ENCODE measurements at places on chromosomes 1 and 21. TPM values are rescaled to one million over a fixed set of nuclear protein-coding genes. Genes with fewer than 3 reads are reported as not detected.
A peak's percentile ranks its signal among the peaks of the same experiment; 100 is the strongest.

The PCBP3 gene
- 3.4 TPM for total RNA-seq

DNA sequence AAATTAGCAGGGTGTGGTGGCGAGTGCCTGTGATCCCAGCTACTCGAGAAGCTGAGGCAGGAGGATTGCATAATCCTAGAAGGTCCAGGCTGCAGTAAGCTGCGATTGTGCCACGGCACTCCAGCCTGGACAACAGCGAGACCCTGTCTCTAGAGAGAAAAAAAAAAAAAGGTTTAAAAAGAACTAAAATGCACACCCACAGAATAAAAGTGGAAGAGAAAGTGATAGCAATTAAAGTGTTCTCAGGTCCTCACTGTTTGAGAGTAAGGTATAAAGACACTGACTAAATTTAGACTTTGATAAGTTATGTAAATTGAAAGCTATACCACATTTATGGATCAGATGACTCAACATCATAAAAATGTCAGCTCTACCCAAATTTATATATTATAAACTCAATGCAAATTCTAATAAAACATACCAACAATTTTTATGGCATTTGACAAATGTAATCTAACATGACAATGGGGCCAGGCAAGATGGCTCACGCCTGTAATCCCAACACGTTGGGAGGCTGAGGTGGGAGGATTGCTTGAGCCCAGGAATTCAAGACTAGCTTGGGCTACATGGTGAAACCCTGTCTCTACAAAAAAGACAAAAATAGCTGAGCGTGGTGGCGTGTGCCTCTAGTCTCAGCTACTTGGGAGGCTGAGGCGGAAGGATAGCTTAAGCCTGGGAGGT lies 11.8 kb downstream of the ZBTB17 start:
- DNase-seq: no peak

The TEKT2 gene
- 0.33 TPM for total RNA-seq

The CLCA4 gene
- not detected for total RNA-seq

DNA sequence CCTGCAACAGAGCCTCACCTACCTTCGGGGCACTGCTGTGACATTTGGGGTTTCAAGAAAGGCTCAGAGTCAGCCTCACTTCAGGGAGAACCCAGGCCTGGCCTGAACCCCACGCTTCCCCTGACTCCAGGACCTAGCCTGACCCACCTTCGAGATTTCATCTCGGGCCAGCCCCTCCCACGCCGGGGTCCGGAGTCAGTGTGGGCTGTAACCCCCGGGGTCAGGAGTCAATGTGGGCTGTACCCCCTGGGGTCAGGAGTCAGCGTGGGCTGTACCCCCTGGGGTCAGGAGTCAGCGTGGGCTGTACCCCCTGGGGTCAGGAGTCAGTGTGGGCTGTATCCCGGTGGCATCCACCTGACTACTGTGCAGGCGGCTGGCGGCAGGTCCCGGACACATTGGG lies 183.0 kb upstream of the RAB4A start:
- DNase-seq: no peak

DNA sequence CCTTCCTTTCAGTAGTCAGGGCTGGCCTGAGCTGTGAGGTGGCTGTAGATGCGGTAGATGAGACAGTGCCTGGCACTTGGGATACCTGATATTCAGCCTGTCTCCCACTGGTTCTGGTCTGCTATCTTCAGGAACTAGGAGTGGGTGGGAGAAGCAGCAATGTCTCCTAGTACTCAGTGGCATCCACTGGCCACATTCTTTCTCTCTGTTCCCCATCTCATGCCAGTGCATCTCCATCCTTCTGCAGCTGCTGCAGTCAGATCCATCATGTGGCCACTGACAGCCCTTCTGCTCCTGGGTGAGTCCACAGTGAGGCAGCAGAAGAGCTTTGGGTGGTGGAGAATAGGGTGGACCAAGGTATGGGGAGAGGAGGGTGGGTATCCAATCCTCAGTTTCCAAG lies 1.1 kb downstream of the FCRLB start:
- no peak for DNase-seq

The DNAJC16 gene
- 8.2 TPM for total RNA-seq

GRCh38 chr1:115274467-115274866 lies 63.6 kb downstream of the NGF start:
- DNase-seq: no peak

The CFAP45 gene
- total RNA-seq: 8.4 TPM

GRCh38 chr1:145918992-145919939 lies 749 bp upstream of the PEX11B start:
- no peak for DNase-seq

DNA sequence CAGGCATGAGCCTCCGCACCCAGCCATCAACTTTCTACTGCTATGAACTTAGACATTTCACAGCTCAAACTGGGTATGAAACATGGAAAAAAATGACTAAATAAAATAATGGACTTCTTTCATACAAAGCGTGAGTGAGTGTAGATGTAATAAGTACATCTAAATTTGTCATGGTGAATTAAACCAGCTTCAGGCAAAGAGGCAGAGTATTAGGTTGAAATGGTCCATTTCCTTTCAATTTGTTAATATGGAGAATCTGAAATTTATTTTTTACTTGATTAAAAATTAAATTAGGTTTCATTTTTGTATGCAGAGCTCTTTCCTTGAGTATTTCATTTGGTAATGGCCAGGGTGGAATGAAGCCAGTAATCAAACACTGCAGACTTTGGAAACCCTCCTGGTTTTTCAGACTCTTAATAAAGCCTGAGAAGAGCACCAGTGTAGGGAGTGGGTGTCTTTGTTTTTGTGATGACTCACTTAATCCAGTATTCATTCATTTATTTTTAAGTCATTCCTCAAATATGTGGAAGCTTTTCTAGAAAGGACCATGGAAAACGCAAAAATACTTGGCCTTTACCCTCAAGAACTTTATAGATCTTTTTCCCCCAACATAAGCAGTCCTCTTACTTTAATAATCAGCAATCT lies 49.2 kb downstream of the ALG14 start:
- DNase-seq: no peak

The CD84 gene
- total RNA-seq: 36.9 TPM

GRCh38 chr1:154856544-154856943 lies 13.5 kb downstream of the KCNN3 start:
- DNase-seq: no peak

GRCh38 chr1:197343663-197344273 lies 75.7 kb downstream of the CRB1 start:
- DNase-seq: no peak

GRCh38 chr1:206708882-206709281 lies 24.2 kb downstream of the MAPKAPK2 start:
- DNase-seq: no peak

The ASAP3 gene
- 0.81 TPM for total RNA-seq

DNA sequence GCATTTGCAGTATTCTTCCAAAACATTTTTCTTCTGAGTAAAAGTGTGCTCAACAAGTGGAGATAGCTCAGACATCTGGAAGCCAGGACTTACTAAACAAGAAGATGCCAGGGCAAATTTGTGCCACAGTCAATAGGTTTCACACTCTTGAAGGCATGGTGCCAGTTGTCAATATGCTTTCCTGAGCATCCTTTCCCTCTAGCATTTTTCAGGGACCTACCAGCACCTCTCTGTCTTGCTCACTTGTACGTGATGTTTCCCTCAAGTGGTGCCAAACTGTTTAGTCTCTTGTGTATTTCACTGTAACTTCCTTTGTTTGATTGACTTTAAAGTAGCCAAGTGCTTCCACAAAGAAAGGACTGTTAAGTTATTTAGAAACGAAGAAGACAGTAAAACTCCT lies 194.0 kb upstream of the SGIP1 start:
- peak; percentile 14 for DNase-seq

DNA sequence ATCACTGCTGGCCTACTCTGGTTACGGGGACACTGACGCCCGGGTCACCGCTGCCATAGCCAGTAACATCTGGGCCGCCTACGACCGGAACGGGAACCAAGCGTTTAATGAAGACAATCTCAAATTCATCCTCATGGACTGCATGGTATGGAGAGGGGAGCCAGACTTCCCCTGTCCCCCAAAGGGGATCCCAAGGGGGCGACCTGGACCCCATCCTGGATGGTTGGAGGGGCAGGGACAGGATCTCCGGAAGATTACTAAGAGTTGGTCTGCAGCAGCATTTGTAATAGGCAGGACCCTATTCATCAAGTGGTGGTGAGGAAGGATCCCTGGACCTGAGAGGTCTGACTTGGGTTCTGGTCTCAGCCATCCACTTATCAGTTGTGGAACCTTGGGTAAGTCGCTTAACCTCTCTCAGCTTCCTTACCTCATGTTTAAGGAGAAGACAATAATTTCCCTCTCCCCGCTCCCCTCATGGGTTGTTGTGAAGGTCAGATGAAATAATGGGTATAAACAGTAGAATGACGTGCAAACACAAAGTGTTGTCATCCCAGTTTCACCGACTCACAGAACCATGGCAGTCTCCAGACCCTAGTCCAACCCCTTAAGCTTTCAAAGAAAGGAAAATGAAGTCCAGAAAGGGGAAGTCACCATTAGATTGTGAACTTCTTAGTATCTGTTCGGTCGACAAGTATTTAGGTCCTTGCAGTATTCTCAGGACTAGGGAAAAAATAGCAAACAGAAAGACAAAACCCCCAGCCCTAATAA lies 883 bp downstream of the LAMTOR2 start:
- DNase-seq: no peak

- no peak for DNase-seq
Observed at GRCh38 chr1:76352741-76353435, 278.3 kb downstream of the ST6GALNAC3 start.

GRCh38 chr1:27554759-27555699 lies 48.9 kb downstream of the AHDC1 start:
- no peak for DNase-seq

The HCN3 gene
- 1.8 TPM for total RNA-seq

The LEMD1 gene
- total RNA-seq: not detected

DNA sequence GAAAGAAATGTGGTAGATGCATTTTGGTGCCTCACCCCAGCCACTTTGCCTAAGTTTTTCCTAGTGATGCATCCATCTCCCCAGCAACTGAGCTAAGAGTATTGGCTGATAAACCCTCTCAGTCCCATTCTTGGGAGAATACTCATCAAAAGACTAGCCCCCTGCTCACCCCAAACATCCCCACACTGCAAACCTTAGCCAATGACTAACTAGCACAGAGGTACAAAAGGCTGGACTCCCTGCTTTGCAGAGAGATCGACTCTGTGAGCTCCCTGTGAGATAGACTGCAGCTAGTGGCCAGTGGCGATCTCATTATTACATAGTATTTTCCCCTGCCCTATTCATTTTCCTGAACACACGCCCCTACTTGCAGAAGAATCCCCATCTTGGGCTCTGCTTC lies 155.3 kb downstream of the HHIPL2 start:
- DNase-seq: no peak

GRCh38 chr1:11615090-11615489 lies 39.1 kb downstream of the FBXO2 start:
- DNase-seq: no peak

DNA sequence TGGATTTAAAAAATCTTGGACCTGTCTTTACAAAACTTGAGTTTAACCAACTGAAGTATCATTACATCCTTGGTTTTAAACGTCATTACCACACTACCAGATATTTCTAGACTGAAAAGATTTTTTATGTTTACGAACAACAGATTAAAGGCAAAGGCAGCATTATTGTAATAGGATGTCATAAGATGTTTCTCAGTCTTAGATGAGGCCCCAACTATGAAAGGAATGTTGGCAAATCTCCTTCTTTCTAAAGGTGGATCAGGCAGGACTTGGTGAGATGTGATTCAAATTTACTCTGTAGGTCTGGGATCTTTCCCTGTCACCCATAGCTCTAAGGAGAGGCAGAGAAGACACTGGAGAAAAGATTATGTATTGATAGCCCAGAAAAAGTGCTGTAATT lies 417.9 kb downstream of the PTBP2 start:
- no peak for DNase-seq

DNA sequence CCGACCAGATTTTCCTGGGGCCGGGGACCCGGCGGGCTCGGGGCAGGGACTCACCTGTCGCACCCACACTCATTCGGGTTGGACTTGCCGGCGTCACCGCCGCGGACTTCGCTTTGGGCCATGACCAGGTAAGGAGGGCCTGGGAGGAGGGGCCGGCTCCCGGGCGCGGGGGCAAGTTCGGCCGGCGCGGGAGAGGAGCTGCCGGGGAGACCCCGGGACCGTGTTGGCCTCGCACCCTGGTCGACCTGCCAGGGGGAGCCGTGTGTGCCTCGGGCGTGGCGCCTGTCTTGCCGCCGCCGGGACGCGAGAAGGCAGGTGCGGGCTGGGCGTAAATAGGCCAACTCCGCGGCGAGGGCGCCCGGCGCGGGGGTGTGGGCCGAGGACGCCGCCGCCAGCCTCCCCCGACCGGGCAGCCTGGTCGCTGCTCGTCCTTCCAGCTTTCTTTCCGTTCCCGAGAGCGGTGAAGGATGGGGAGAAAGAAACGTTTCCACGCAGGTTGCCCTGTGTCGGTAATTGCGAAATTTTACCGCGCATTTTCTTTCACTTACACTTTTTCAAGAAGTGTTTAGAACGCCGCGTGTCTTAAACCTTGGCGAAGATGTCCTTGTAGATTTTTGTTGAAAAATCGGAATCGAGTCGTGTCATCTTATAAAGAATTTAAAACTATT lies 558 bp downstream of the USP1 start:
- DNase-seq: peak; percentile 36

- DNase-seq: no peak
Observed at GRCh38 chr1:2193514-2194281, 874 bp downstream of the FAAP20 start.

The POGZ gene
- 97.8 TPM for total RNA-seq

- no peak for DNase-seq
Observed at GRCh38 chr1:194829492-194829891, 1643.1 kb upstream of the B3GALT2 start.

- DNase-seq: no peak
Observed at GRCh38 chr1:160904783-160905616, 20.0 kb upstream of the ITLN1 start.

DNA sequence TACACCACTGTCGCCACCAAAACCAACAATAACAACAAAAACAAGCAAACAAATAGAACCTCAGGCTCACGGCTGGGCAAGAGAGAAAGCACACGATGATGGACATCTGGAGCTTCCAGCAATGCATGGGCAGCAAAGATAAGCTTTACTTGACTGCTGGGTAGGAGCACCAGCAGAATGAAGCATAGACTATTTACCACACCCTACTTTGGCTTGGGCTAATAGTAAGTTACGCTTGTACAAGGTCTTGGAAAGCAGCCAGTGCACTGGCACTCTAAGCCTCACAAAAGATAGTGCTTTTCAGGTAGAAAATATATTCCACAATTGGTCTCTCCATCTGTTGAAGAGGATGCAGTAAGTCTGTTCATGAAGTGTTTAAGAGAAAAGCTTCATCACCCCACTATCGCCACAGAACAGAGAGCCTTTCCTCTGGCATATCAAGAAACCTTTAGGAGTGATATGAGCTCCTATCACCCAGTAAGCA lies 13.6 kb downstream of the ADIPOR1 start:
- DNase-seq: no peak

GRCh38 chr21:34534522-34534921 lies 22.5 kb upstream of the KCNE1 start:
- DNase-seq: no peak

GRCh38 chr1:65259816-65260215 lies 49.5 kb upstream of the DNAJC6 start:
- DNase-seq: no peak

DNA sequence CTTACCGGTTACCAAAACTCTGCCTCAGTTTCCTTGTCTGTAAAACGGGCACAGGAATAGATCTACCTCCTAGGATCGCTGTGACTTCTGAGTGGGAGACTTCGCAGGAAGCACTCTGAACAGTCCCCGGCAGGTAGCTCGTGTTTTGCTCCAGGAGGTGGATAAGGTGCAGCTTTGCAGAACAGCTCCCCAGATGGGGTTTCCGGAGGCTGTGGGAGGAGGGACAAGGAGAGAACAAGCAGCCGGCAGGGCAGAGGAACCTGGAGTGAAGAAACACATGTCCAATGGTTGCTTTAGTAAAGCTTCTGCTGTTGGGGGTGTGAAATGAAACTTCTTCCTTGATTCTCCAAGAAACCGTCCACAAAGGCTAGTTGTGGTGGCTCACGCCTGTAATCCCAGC lies 95.5 kb upstream of the TARDBP start:
- DNase-seq: no peak
